H4 (cell line): ENCODE measurements at places on chromosomes 12 and 14. TPM values are rescaled to one million over a fixed set of nuclear protein-coding genes. Genes with fewer than 3 reads are reported as not detected.

Gene TMEM52B
- total RNA-seq, result 0.10 and 1.5 TPM in 2 replicates

Gene TMEM263
- total RNA-seq, result 56.7 and 65.5 TPM in 2 replicates

Gene ANKS1B
- total RNA-seq, result 1.8 TPM in 1 of 2 replicates, not detected in the other

Gene NEUROD4
- total RNA-seq, result not detected in 2 replicates

Gene IL25
- not detected in 2 replicates for total RNA-seq

Gene IRAK3
- total RNA-seq, result 0.02 TPM in 1 of 2 replicates, not detected in the other

Gene AHNAK2
- 4.4 and 5.2 TPM in 2 replicates for total RNA-seq

Gene PTHLH
- 1.1 and 2.0 TPM in 2 replicates for total RNA-seq

Gene SLC25A47
- total RNA-seq, result not detected in 2 replicates

Gene MIP
- total RNA-seq, result 0.17 TPM in 1 of 2 replicates, not detected in the other

Gene OR6C65
- total RNA-seq, result not detected in 2 replicates

Gene DCAF5
- total RNA-seq, result 9.3 and 16.9 TPM in 2 replicates

Gene SLC6A15
- total RNA-seq, result 12.9 and 23.4 TPM in 2 replicates
